Left colon (tissue), 2 donors: ENCODE measurements at places on chromosomes 16 and 17. TPM values are rescaled to one million over a fixed set of nuclear protein-coding genes. Genes with fewer than 3 reads are reported as not detected.

DNA sequence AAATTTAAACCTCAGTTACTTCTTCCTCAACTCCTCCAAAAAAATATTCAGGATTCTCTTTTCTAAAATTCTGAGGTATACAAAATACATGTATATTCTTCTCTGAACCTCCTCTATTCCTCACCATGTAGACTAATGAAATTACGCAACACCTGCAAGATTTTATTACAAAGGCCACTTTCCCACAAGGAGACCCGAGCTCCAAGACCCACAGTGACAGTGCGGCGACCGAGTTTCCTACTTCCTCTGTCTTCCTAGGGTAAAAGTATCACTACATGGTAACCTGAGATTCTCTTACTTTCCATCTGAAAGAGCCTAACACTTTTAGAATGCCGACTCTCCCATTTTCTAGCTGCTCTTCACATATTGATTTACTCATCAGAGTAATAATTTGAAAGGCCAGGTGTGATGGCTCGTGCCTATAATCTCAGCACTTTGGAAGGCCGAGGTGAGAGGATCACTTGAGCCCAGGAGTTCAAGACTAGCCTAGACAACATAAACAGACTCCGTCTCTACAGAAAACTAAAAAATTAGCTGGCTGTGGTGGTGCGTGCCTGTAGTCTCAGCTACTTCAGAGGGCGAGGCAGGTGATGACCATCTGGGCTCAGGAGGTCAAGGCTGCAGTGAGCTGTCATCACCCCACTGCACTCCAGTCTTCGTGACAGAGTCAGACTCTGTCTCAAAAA lies 35.7 kb downstream of the CYTH1 start:
- DNase-seq, result no peak

DNA sequence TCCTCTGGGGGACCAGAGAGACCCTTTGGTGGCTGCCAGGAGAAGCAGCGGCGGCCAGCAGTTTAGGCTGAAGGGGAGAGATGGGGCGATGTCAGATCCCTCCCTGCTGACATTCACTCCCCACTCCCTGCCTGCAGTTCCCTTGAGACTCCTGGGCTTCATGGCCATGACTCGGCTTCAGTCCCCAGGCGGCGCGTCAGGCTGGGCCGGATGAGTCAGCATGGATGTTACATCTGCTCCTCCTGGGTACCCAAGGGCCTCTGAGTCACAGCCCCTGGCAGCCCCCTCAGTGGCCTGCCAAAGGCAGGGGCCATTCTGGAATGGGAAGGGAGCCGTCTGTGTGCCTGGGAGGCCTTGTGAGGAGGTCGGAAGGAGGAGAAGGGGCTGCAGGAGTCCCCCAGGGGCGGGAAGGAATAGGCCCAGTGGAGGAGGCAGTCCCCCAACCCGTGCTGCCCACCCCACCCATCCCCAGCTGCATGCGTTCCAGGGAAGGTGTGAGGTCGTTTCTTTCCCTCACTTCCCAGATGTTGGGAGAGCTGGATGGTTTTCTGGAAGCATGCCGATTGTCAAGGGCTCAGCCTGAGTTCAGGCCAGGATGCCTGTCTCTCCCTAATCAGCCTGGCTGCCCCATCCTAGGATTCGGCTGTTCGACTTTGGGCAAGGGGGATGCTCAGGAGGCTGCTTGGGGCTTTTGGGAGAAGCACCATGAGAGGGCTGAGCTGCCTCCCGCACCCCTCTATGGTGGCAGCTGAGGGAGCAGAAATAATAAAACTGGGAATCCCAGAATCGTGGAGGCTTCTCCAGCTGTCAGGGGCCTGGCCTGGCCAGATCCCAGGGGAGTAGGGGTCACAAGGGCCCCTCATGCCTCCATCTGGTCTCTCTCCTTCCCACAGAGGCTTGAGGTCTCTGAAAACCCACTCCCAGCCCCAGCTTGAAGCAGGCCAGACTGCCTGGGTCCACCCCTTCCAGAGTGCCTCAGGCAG lies 9.7 kb downstream of the RHBDL3 start:
- no peak for DNase-seq

GRCh38 chr17:8059131-8059530 lies 20.3 kb downstream of the ALOX15B start:
- DNase-seq, result no peak

DNA sequence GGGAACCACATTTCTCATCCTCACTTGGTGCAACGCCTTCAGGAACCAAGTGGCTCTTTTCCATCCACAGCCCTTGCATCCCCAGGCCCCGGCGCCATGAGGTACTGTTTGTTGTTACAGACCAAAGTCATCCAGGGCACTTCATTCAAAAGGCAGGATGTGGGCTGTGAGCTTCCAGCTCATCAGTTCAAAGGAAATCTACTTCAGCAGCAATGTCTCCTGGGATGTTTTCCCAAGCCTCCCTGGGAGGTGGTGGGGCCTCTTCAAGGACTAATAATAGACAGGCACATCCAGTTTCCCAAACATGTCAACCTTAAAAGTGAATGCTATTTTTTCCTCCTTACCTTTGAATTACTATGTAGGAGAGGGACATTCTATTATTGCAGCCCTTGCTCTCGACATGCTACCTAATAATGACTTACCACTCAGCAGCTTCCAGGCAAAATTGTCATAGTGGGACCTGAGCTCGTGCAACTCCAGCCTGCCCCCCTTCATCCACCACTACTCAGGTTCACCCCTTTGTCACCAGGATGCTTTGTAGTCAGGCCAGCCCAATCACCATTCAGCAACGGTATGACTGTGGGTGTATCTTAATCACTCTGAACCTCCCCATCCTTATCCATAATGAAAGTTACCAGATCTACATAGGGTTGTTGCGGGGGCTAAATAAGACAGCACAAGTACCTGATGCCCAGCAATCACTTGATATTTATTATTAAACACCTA lies 1.7 kb upstream of the PRKCB start:
- DNase-seq, result no peak

DNA sequence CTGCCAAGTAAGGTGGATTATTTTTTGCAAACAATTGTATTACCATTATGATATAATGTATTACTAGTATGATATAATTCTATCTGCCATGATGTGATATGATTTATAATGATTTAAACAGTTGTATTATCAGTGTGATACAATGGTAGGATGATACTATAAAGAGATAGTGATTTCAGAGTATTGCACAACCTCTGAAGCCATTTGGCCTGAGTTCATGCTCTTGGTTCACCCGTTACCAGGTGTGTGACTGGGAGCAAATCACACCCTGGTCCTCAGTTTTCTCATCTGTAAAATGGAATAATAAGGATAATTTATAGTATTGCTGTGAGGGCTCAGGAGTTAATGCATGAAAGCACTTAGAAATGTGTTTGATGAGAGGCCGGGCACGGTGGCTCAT lies 905.0 kb upstream of the RBFOX1 start:
- no peak for DNase-seq

DNA sequence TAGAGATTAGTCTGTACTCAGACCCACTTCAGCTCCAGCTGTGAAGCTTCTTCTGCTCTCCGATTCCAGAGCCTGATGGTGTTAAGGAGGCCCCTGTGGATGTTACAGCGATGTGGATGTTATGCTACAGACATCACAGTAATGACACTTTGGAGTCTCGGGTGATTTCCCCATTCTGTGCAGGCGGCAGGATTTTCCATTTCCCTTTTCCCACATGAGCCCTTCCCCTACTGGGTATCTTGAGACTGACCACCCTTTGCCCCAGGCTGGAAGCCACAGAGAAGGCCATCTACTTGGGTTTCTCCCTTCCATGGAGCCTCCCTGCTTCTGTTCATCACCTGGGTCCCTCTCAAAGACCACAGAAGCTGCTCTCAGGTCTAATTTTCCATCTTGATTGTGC lies 78.3 kb downstream of the KCNJ12 start:
- DNase-seq, result no peak

DNA sequence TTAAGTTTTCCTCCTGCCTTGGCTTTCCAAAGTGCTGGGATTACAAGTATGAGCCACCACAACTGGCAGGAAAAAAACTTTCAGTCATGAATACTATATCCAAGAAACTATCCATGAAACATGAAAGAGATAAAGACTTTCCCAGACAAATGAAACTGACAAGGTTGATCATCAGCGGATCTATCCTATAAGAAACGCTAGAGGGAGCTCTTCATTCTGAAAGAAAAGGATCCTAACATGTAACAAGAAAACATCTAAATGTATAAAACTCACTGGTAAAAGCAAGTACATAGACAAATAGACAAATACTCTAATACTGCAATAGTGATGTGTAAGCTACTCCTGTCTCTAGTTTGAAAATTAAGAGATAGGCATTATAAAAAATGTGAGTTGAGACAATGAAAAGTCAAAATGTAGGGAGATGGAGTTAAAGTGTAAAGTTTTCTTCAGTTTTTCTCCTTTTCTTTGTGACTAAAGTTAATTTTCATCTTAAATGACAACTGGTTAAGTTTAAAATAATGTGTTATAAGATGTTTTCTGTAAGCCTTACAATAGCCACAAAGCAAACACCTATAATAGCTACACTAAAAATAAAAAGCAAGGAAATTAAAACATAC lies 79.6 kb upstream of the TEKT1 start:
- no peak for DNase-seq

DNA sequence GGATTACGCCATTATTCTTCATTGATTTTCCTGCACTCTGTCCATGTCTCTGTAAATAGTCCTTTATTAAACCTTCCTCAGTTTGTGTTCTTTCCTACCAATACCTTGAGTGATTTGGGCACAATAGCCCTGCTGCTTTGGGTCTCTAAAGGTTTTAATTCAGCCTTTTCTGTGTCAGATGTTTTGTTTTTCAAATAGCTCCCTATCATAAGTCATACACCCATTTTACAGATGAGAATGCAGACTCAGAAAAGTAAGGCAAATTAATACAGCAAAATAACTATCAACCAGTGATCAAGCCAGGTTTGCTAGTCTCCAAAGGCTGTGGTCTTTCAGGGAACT lies 25.0 kb upstream of the KPNB1 start:
- DNase-seq, result no peak

DNA sequence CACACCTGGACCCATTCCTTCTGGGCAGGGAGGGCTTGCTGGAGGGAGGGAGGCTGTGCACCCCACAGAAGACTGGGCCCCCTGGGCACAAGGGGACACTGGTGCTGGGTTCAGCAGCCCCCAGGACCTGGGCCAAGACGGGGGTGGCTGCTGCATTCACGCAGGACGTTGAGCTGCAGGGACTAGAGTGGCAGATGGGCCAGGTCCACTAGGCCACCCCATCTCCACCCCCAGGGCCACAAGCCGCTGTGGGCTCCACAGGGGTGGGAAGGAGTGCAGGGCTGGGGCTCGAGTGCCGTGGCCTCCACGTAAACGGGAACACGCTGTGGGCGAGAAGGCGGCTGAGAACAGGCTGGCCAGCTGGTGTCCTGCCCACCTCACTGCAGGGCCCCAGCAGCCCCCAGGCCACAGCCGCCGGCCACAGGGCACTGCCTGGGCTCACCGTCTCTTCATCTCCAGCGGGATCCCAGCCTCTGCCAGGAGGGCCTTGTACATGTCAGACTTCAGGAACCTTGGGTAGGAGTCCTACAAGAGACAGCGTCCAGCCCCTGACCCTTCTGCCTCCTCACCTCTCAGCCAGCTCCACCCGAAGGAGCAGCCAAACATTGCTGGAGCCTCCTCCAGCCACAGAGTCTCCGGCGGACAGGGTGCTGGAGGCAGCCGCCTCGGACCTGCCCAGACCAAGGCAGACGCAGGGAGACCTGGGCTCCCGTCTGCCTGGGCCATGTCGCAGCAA lies 6.5 kb downstream of the RGS11 start:
- no peak for DNase-seq

GRCh38 chr17:82376042-82376730 lies 4.6 kb downstream of the UTS2R start:
- peak; percentile 21 for DNase-seq

CHP2 gene
- total RNA-seq, result 171 TPM

PIRT gene
- total RNA-seq, result 0.58 TPM

- no peak for DNase-seq
Observed at GRCh38 chr17:32609884-32610650, 123.3 kb downstream of the CDK5R1 start.

DNA sequence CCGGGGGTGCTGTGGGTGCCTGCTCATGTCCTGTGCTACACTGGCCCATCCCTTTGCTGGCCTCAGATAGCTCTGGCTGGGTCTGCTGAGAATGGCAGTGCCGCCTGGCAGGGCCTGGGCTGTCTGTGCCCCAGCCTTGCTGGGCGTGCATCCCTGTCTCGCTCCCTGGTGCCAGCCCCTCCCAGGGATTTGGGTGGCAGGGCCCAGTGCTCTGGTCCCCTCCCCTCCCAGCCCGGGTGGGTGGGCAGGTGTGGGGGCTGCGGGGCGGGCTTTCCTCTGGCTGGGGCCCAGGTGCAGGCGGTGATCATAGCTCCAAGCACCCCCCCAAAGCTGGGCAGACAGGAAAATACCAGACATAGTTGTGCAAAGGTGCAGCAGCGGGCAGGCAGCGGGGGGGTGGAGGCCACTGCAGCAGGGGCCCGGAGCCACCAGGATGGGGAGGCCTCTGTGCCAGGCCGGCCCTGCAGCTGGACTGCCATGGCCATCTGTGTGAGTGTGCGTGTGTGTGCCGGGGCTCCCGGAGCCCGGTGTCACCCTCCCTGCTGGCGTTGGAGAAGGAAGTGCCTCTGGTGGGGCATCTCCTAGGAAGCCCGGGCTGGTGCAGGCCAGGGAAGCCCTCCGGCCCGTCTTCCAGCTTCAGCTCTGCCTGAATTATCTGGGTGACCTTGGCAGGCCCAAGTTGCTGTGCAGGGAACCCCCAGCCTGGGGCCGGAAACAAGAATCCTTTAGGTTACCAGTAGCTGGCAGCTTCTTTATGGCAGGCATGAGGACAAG lies 7.4 kb downstream of the GLIS2 start:
- no peak for DNase-seq

GRCh38 chr17:31518478-31518877 lies 127.0 kb downstream of the RAB11FIP4 start:
- DNase-seq, result no peak

- DNase-seq, result peak; percentile 81
Observed at GRCh38 chr16:22077700-22078313, 14.5 kb upstream of the VWA3A start.

GRCh38 chr17:53032861-53033271 lies 789.9 kb upstream of the KIF2B start:
- DNase-seq, result peak; percentile 7

- no peak for DNase-seq
Observed at GRCh38 chr16:49003022-49003421, 278.6 kb downstream of the CBLN1 start.

DNA sequence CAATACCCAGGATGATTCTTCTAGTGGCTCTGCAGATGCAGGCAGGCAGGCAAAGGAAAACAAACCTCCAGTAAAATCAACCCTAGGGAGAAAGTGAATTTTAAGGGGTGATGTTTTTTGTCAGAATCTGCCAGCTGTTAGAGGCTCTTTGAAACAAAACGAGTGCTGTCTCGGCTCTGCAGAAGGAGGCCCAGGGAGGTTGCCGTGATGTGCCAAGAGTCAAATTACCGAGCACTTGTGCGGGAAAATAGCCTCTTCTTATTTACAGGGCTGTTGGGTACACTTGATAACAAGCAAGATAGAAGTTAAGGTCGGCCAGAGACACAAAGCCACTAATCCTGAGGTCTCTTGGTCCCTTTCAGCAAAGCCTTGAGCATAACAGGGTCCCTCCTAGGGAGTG lies 68.9 kb upstream of the EEF2KMT start:
- no peak for DNase-seq

ITGAE gene
- total RNA-seq, result 15.6 TPM
